ENCODE measurements at places on chromosomes 1 and 21.

GRCh38 chr1:208977638-208978256 lies 605.8 kb upstream of the CAMK1G start:
- peak; percentile 8 for DNase-seq

DNA sequence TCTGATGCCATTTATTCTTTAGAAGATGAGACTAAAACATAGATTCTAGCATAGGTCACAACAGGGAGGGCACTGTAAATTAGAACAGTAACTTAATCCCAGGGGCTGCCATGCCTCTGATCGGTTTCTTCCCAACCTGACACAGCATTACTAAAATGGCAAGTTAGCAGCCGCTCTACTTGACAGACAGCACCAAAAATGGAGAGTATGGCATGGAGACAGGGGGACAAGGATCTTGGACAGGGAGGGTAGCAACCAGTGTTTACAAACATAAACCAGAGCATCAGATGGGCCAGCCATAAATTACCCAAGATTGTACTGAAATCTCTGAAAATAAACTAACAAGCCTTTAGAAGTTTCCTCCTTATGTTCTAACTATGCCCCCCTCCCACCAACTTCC lies 5.9 kb downstream of the DUSP10 start:
- DNase-seq, result no peak

DNA sequence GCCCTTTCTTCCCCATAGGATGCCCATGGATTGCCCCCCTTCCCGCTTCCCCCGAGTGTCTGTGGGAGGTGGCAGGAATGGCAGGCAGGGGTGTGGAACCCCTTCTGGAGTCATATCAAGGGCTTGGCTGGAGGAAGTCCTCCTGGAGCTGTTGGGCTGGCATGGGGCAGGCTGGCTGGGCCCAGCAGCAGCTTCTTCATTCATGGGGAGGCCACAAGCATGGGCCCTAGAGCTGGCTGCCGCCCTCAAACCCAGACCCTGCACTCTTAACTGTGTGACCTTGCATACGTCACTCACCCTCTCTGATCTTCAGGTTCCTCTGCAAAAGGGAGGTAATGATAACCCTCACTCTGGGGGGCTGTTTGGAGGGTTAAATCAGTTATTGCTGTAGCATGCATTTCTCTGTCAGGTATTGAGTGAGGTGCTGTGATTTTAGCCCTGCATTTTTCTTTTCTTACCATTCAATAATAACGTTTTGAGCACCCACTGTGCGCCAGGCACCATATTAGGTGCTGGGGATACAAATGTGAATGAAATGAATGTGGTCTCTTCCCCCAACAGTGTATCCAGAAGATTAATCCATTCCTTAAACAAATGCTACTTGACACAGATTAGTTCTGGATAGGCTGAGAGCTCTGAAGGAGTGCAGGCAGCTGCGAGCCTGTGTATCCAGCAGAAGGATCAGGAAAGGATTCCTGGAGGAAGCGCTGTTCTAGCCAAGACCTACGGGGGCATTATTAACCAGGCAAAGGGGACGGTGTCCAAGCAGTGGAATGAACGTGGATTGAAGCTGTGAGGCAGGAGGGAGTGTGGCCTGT lies 9.3 kb downstream of the PCSK9 start:
- no peak for DNase-seq

GRCh38 chr1:55231745-55232144 lies 16.6 kb upstream of the USP24 start:
- DNase-seq, result no peak

DNA sequence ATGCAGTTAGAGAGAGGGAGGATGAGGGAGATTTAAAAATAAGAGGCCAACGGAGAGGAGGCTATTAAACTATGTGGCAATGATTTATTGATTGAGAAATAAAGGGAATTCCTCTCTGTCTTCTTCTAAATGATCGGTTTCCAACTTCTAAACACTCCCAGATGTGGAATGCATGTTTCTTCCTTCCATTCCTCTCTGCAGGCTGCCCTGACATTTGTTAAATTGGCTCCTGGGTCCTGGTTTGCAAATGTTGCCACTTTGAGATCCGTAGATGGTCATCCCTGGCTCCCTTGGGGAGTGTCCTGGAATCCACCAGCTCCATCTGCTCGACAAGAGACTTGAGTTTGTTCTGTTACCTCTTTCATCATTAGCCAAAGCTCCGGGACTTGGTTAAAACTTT lies 10.3 kb upstream of the C1orf198 start:
- DNase-seq, result no peak

DNA sequence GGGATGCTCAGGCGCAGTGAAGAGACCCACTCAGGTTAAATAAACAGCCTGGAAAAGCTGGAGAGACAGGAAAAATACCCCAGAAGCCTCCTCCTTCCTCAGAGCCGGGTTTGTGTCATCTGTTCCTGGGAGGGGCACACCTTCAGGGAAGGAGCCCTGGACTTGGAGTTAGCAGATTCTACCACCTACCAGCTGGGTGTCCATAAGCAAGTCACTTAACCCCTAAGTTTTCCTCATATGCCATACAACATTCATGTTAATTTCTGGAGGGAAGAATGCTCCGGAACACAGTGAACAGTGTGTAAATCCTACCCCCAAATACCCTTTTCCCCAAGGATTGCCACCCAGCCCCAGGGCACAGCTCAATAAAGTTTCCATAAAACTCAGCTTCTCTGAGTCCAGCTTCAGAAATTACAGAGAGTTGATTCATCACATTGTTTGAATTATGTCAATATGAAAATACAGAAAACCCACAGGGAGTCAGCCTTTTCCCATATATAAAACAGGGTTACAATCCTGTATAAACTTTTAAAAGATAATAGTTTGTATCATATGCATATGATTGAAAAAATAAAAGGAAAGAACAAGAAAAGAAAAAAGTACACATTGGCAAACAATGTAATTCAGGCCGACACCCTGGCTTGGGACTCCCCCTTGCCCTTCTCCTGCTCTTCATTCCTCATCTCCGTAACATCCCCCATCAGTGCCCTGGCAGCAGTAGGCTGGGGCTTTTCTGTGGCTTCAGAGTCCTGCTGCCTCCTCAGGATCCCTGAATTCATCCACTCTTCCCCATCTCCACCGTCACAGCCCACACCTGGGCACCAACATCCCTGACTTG lies 291.8 kb upstream of the USP24 start:
- DNase-seq, result no peak

DNA sequence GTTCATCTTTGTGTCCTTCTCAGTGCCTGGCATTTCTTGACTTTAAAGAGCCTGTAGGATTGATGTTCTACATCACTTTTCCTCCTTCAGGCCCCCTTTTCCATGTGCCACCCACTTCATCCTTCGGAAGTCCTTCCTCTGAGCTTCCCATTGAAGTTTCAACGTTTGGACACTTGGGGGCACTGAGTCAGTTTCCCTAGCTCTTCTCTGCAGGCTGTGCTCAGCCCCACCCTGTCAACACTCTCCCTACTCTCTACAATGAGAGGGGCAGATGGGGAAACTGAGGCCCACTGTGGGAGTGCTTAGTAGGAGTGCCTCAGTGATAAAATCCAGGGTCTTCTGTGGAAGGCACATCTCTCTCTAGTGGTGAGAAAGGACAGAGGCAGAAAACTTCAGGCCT lies 11.9 kb downstream of the KCNJ10 start:
- DNase-seq, result no peak

GRCh38 chr1:22575532-22576149 lies 12.4 kb downstream of the EPHA8 start:
- no peak for DNase-seq

DNA sequence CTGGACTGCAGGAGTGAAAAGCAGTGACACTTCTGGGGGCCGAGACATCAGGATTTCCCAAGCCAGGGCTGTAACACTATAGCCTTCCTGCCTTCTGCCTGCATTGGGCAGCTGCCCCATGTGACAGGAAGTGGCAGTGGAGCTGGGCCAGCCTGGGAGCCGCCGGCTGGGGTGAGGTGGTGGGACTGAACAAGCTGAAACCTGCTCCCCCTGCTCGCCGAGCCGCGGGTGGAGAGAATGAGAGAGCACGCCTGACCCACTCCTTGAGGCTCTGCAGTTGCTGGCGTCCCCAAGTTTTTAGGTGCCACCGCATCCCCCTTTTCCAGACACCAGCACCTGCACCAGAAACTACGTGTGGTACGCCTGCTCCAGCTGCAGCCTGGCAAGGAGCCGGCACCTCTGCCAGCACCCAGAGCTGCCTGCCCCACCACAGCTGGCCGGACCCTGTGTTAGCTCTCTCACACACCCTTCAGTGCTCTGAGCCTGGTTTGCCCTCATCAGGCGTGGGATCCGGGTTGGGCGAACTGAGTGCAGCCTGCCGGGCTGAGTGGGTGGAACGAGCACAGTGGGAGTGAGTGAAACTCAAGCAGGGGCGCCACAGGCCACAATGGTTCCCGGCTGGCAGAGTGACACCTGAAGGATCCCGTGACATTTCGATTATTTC lies 119.4 kb downstream of the AKT3 start:
- DNase-seq, result no peak

- no peak for DNase-seq
Observed at GRCh38 chr21:27756191-27756590, 789.3 kb upstream of the ADAMTS5 start.

GRCh38 chr1:71041806-71042205 lies 5.8 kb downstream of the PTGER3 start:
- no peak for DNase-seq

GRCh38 chr21:39118061-39118460 lies 65.2 kb downstream of the PSMG1 start:
- no peak for DNase-seq

- DNase-seq, result no peak
Observed at GRCh38 chr1:196659471-196659870, 7.6 kb downstream of the CFH start.
